ENCODE measurements at places on chromosomes 12 and 14.

DNA sequence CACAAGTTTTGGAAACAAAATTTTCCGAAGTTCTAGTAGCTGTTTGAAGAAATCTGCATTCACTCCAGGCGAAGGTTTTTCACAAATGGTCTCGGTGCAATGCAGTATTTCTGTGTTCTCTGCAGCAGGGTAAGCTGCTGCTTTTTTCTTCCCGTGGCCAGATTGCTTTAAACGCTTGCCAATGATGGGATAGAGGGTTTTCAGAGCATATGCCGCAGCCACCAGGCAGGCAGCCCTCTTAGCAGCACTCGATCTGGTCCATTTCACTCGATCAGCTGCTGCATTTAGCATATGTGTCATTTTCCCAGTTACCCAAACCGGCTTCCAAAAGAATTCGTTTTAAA is 315 bp downstream of the ABCD2 start:
- peak; percentile 28 for DNase-seq

- no peak for DNase-seq
Observed at GRCh38 chr14:68973639-68974038, 5.5 kb downstream of the ACTN1 start.

GRCh38 chr14:99812096-99812750 is 19.0 kb downstream of the EML1 start:
- DNase-seq: no peak

GRCh38 chr12:16675438-16675837 is 69.5 kb upstream of the LMO3 start:
- no peak for DNase-seq

- no peak for DNase-seq
Observed at GRCh38 chr14:50785457-50786063, 45.4 kb downstream of the NIN start.

GRCh38 chr12:97471194-97471593 is 8.6 kb downstream of the RMST start:
- no peak for DNase-seq

GRCh38 chr14:21149641-21150367 is 6.1 kb downstream of the OR5AU1 start:
- no peak for DNase-seq

DNA sequence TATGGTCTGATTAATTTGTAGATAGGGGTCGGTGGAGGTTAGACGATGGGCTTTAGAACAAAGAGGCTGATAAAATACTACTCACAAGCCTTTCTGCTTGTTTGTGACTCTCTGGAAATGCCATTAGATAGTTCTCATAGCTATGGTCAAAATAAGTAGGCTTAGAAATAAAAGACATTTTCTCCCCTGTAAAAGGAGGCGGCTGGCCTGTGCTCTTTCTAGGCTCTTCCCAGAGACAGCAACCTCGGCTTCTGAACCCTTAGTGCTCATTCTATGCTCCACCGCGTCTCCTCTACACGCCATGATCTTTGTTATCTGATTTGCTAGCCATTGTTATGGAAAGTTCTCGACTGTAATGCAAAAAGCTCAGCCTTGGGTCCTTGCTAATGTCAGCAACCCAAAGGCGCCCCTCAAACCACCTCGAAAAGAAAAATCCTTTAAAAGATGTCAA is 64.5 kb downstream of the CRADD start:
- DNase-seq: no peak

DNA sequence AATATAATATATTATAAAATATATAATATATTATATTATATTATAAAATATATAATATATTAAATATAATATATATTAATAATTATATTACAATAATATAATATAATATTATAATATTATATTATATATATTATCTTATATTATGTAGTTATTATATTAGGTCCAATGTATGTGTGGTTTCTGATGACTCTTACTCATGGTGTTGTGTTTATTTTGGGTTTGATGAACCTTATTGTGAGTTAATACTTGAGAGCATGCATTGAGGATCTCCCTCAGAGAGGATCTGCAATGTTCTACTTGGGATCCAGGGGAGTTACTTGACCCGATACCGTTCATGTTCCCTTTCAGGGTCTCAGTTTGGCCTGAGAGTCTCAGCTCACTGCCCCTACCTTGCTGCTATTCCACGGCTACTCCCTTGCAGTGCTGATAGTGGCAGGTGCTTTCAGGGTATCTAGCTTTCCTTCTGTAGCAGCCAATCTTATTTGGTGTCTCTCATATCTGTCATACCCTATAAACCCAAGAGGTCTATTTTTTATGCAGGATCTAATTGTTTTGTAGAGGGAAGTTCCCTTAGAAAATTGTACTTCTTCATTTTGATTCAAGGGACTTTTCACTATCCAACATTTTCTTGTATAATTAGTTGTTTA is 89.1 kb upstream of the ZDHHC17 start:
- DNase-seq: no peak

GRCh38 chr12:64240781-64241180 is 18.7 kb upstream of the KICS2 start:
- DNase-seq: no peak

DNA sequence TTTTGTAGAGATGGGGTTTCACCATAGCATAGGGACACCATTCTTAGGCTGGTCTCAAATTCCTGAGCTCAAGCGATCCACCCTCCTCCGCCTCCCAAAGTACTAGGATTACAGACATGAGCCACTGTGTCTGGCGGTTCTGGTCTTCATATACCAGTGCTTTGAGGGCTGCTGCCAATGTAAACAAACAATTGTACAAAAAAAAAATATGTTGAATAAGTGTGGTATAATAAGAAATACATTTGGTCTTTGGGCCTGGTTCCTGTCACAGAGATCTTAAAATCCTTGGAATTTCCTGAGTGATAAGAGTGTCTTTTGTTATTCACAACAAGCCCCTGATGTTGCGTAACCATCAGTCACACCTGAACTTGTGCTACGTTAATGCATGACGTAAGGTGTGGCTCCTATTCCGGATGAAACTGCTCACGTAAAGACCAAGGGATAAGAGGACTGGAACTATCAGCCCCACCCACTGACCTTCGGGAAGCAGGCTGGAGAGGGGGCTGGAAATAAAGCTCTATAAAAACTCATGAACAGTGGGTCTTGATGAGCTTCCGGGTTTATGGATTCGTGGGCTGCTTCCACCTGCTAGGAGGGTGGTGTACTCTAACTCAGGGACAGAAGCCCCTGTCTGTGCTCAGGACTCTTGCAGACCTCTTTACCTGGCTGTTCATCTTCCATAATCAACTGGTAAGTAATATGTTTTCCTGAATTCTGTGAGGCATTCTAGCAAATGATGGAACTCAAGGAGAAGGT is 16.5 kb upstream of the RIMKLB start:
- no peak for DNase-seq

DNA sequence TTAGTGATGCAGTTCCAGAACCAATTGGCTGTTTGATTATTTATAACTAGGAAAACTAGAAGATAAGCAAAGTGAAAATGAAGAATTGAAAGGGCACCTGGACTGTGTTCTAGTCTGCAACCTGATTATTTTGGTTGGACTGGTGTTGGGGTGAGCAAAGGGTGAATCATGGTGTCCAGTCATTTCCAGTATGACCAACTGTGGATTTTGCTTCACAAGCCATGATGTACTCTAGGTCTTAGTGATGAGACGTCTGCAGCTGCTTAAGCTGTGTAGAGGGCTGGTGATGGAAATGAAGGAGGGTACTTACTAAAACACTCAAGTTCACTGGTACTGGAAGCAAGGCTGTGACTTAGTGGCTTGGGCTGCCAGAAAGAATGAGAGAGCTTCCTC is 193.2 kb upstream of the FRMD6 start:
- no peak for DNase-seq

Measured in activated naive CD8-positive, alpha-beta T cell treated with anti-CD3 and anti-CD28 coated beads for 36 hours (primary cell).